Right atrium auricular region (tissue), 2 donors: ENCODE measurements at places on chromosomes 2 and 18. TPM values are rescaled to one million over a fixed set of nuclear protein-coding genes. Genes with fewer than 3 reads are reported as not detected.

Gene MARCHF7
- total RNA-seq = 79.5 TPM

DNA sequence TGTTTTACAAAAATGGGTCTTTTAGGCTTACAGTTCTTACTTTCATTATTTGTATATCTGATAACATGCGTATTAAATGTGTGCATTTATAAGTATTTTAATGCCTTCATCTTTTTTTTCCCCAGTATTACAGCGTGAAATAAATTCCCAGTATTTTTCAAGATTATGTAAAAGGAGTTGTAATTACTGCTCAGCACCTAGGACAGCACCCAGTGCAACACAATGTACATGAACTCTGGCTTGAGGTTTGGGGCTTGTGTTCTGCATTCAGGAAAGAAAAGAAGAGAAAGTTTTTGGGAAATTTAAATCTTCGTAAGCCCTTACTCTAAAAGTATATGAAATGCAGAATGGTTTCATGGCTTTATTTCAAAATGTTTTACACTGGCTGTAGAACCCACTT lies 16.7 kb downstream of the ZNF638 start:
- no peak for DNase-seq

Gene GPN1
- total RNA-seq = 15.7 TPM

DNA sequence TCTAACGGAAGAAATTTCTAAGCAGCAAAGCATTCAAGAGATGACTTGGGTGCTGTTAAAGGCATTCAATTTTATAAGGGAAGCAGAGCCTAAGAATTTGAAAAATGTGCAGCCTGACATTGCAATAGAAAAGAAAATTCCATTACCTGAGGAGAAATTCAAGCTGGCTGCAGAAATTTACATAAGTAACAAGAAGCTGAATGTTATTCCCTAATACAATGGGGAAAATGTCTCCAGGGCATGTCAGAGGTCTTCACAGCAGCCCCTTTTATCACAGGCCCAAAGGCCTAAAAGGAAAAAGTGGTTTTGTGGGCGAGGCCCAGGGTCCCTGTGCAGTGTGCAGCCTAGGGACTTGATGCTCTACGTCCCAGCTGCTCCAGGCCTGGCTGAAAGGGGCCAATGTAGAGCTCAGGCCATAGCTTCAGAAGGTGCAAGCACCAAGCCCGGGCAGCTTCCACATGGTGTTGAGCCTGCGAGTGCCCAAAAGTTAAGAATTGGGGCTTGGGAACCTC lies 306.7 kb downstream of the RDH14 start:
- no peak for DNase-seq

Gene IER3IP1
- 9.7 TPM for total RNA-seq

Gene RNMT
- total RNA-seq = 22.2 TPM

- no peak for DNase-seq
Observed at GRCh38 chr2:28325173-28325566, 67.5 kb upstream of the FOSL2 start.

DNA sequence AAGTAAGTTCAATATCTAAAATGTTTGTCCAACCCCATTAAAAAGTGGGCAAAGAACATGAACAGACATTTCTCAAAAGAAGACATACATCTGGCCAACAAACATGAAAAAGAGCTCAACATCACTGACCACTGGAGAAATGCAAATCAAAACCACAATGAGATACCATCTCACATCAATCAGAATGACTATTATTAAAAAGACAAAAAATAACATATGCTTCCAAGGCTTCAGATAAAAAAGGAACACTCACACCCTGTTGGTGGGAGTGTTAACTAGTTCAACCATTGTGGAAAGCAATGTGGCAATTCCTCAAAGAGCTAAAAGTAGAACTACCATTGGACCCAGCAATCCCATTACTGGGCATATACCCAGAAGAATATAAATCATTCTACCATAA lies 931.1 kb downstream of the LRP1B start:
- no peak for DNase-seq

- DNase-seq = no peak
Observed at GRCh38 chr18:58908006-58908405, 43.3 kb downstream of the ZNF532 start.

DNA sequence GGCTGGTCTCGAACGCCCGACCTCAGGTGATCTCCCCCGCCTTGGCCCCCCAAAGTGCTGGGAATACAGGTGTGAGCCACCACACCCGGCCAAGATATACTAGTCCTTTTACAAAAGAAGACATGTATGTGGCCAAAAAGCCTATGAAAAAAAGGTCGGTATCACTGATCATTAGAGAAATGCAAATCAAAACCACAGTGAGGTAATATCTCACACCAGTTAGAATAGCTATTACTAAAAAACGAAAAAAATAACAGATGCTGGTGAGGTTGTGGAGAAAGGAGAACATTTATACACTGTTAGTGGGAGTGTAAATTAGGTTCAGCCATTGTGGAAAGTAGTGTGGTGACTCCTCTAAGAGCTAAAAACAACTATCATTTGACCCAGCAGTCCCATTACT lies 26.4 kb downstream of the KLHL23 start:
- no peak for DNase-seq

Gene DCDC2C
- total RNA-seq = not detected

DNA sequence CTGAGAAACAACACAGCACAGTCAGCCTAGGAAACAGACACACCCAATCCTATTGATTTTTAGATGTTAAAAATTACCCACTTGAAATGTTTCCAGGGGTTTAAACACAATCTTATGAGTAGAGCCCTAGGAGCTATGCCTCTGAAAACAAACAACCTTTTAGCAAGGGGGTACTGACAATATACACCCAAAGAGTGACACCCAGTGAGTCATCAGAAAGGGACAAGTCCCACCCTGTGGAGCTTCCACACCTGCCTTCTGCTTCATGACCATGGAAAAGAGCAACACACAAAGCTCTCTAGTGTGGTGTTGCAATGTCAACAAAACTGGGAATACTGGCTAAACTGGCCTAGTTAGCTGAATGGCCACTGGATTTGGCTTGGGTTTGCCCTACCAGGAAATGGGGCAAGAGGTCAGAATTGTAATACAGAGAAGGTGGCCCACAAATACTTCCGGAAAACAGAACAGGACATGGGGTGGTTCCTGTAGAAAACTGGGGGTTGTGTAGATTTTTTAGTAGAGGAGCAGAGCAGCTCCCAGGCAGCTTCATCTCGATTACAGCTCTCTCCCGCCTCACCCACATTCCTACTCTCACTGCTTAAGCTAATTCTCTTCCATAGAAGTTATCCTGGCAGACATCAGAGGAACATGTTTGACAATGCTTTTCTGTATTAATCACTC lies 98.2 kb downstream of the GAREM1 start:
- DNase-seq = no peak

DNA sequence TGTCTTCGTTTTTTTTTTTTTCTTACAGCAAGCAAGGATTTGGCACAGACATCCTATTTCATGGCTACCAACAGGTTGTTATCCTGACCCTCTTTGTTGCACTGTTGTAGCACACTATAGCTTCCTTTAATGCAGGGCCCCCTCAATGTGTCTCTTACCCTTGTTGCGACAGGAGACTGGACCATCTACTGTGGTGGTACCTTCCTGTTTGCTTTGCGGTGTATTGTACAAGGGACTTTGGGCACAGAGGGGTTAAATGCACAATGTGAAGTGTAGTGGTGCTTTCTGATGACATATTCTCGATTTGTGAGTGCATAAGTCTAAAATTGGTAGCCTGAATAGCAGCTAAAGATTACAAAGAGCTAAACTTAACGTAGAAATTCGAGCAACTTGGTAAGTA lies 27.5 kb downstream of the CCNT2 start:
- no peak for DNase-seq

- no peak for DNase-seq
Observed at GRCh38 chr2:212692466-212692865, 153.9 kb upstream of the ERBB4 start.

Gene NDUFV2
- total RNA-seq = 225 TPM

DNA sequence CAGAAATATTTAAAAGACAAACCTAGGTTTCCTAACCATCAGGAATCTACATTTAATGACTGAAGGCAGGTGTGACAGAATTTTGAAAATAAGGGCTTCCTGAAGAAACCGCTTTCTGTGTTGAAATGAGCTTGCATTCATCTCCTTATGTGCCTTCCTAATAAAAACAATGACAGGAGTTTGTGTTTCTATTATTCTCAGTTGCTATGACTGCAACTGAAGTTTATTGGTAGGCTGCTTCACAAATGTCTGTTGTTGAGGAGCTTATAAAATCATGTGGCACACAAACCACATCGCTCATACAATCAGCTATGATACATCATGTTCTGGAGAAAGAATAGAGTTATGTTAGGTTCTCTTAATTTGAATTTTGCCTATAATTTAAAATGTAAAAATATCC lies 362.7 kb upstream of the SLC8A1 start:
- no peak for DNase-seq

Gene BOLL
- total RNA-seq = not detected

DNA sequence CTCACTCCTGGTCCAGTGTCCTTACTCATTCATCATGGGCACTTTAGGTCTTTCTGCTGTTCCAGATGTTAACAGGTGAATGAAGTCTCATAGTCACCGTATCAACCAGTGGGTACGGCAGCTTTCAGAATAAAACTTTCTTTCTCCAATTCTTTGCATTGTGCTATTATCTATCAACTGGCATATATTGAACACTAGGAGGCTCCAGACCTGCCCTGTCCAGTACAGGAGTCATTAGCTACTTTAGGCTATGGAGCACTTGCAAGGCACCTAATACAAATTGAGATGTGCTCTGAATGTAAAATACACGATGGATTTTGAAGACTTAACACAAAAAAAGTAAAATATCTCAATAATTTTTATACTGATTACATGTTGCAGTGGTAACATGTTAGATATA lies 43.2 kb upstream of the NEB start:
- DNase-seq = no peak

Gene CMPK2
- 4.4 TPM for total RNA-seq

GRCh38 chr2:177282181-177282641 lies 17.7 kb upstream of the NFE2L2 start:
- DNase-seq = no peak

DNA sequence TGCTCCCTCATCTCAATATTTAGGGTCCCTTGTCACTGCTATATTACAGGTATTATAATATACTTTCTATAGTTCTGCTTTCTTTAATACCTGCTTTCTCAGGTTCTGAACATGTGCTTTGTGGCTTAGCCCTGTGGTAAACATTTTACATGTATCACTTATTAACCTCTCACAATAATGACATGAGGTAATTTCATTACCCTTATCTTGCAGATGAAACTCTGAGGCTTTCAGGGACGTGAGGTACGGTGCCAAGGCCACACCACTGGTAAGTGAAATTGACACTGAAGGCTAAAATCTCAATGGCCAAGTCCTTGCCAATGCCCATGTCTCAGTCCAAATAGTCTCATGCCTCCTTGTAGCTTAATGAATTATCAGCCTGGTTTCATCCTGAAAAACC lies 21.7 kb downstream of the LINC00305 start:
- DNase-seq = no peak

Gene VAMP8
- 26.1 TPM for total RNA-seq

- DNase-seq = no peak
Observed at GRCh38 chr18:13239171-13239956, 20.8 kb downstream of the LDLRAD4 start.

DNA sequence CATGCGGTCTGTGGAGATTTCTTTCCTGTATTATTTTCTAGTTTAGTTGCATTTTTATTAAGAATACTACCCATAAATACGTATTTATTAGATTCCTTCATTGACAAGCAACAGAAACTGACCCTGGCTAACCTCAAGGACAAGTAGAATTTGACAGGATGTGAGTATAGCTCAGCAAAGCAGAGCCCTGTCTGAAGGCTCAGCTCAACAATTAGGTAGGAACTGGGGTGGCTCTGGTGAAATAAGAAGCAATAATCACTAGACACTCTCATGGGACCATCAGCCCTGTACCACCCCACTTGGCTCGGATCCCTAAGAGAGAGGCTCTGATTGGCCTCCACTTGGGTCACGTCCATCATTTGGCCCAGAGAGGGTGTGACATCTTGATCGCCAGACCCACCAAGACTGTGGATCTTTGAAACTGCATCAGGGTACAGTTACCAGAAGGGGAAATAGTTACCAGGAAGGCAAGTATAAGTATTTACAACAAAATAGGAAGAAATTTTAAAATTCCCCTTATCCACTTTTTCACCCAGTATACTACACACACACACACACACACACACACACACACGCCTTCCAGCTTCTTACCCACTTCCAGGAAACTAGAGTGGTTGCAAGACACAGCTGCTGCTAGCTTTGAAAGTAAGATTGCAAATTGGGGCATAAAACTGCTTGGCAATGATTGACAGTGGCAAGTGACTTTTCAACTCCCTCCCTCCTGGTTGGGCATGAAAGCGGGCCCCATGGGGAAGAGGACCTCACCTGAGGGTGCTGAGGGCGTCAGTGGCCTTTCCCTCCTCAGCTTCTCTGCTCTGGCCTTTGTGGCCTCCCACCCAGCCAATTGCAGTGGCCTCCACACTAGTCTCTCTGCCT lies 41.8 kb downstream of the KCTD18 start:
- DNase-seq = no peak

DNA sequence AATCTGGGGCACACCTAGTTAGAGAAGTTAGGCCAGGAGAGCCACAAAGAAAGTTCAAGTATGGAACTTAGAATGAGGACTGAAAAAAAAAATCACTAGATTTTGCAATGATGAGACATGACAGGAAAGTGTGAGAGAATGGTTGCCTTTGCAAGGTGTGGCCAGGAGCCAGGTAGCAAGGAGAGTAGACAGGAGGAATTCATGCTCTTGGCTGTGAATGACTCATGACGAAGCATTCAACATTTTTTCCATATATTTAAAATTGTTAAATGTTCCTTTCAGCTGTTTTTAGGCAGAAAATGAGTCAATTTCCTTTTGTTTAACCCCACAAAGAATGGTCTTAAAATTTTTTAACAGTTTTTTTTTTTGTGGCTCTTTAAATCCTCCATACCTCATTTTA lies 636.9 kb downstream of the PLCL1 start:
- DNase-seq = no peak

GRCh38 chr2:203688798-203689197 lies 17.6 kb upstream of the CD28 start:
- no peak for DNase-seq

DNA sequence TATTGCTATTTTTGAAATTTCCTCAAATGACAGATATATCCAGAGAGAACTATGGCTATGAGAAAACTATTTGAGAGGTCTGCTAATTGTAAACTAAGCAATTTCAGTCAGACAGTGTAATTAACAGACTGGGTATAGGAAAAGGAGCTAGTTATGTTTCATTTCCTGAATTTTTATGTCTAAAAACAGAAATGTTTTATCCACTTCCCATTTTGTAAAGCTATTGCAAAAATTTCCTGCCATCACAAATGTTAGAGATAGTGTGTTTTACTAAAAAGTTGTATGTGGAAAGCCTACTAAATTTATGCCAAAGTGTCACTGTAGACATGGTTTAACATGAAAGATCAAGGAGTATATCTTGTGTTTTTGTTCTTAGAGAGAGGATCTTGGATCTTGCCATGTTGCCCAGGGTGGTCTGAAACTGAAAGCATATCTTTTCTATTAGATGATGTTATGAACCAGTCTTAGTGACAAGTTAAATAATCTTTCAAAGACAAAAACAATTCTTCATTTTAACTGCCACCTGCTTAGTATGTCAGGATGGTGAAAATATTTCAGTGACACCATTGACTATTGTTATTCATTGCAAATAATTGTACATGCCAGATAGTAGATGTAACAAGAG lies 40.5 kb upstream of the ITPRID2 start:
- no peak for DNase-seq

GRCh38 chr2:225002656-225003045 lies 39.6 kb downstream of the DOCK10 start:
- DNase-seq = no peak

GRCh38 chr2:3598912-3599854 lies 4.3 kb downstream of the COLEC11 start:
- peak; percentile 59 for DNase-seq

Gene SERPINB12
- not detected for total RNA-seq
